ENCODE measurements at places on chromosomes 2 and 18.

- DNase-seq: no peak
Measured at GRCh38 chr2:168583064-168583709, 127.1 kb downstream of the CERS6 start.

DNA sequence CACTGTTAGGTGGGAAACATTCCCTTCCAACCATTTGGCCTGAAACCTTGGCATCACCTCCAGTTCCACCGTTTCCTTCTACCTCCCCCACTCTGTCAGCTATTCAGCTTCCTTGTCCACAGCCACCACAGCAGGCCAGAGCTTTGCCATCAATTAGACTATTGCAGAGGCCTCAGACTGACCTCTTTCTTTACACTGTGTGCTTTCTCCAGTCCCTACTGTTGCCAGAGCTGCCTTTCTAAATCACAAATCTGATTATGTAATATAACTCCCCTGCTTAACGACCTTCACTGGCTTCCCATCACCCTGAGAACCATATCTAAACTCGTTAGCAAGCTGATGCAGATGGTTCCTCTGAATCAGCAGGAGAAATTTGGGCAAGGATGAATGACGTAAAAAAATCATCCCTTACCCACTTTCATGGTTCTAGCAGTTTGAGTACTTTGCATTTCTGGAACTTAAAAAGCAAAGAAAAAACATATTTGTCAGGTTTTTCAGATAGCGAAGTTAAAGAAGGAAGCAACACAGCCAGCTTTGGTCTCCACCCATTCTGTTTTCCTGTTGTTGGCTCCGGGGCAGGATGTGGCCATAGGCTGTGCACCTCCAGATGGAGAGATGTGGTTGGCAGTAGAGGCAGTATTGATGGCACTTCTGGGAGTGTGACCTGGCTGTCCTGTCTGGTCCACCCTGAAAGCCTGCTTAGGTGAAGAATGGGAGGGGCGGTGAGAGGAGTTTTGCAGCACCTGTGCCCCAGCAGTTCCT is 422.1 kb downstream of the PARD3B start:
- peak; percentile 90 for DNase-seq

DNA sequence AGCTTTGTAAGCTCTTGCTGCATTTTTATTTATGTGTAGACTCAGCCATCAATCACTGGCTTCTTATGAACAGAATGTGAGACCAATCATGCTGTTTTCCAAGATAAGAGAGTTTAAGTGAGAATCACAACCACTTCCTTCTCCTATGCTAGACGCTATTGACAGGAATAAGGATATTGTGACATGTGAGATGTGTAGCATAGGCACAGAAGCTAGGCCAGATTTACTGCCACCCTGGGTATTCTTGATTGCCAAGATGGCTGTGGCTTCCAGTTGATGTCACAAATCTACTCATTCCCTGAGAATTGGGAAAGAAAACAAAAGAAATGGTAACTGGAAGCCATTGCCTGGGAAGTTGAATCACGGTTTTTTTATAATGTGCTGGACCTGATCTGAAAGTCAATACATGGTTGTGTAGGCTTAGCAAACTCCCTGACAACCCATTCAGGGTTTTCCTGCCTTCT is 49.9 kb downstream of the RAB27B start:
- no peak for DNase-seq

GRCh38 chr18:23228102-23229061 is 93.1 kb downstream of the CABLES1 start:
- DNase-seq: peak; percentile 84

DNA sequence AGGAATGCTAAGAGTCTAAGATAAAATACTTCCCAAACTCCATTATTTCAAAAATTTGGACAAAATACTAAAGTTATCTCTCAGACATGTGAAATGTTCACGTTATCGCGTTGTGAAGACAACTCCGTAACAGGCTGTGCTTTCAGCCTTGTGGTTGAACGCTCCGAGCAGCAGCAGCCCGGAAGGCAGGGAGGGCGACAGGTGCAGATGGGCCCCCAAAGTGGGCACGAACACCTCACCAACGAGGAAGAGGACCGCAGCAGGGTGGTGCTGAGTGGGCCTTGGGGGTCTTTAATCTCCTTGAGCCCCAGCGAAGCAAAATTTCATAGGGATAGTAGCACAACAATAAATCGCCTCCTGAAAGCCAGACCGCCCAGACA is 1.0 kb upstream of the FAM110C start:
- DNase-seq: no peak

DNA sequence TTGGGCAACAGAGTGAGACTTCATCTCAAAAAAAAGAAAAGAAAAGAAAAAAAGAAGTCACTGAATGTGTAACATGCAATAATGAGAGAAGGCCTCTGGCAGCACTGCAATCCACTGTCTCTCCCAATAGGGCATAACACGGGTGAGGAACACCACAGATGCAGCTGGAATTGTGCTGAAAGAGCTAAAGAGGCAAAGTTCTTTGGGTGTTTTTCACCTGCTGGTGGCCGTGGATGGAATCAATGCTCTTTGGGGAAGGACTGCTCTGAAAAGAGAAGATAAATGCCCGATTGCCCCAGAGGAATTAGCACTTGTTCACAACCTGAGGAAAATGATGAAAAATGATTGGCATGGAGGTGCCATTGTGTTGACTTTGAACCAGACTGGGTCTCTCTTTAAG is 31.0 kb upstream of the CYBRD1 start:
- no peak for DNase-seq

DNA sequence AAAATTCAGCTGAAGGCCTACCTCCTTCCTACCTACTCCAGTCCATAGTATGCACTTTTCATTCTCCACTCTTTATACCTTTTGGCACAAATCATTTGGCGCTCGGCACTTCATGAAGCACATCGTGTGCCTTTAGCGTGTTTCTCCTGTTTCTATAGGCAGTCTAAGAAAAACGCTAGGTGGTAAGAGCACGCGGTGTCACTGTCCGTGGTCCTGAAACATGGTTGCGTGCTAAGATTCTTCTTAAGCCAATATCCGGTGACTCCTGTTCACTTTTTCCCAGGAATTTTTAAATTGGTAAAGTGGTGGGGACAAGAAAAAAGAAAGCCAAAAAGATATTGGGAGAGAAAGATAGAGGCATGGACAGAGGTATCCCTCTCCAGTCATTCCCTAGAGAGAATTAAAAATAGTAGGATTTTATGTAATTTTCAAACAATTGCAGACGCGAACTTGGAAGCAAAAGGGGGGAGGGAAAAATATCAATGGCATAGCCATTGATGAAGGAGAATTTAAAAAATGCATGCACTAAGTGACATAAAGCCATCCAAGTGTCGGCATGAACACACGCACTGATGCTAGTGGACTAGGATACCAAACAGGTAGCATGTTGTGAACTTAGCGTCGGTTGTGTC is 1.4 kb upstream of the CTNNA2 start:
- no peak for DNase-seq

- DNase-seq: peak; percentile 50
Measured at GRCh38 chr2:144162652-144163051, 357.3 kb downstream of the ZEB2 start.

DNA sequence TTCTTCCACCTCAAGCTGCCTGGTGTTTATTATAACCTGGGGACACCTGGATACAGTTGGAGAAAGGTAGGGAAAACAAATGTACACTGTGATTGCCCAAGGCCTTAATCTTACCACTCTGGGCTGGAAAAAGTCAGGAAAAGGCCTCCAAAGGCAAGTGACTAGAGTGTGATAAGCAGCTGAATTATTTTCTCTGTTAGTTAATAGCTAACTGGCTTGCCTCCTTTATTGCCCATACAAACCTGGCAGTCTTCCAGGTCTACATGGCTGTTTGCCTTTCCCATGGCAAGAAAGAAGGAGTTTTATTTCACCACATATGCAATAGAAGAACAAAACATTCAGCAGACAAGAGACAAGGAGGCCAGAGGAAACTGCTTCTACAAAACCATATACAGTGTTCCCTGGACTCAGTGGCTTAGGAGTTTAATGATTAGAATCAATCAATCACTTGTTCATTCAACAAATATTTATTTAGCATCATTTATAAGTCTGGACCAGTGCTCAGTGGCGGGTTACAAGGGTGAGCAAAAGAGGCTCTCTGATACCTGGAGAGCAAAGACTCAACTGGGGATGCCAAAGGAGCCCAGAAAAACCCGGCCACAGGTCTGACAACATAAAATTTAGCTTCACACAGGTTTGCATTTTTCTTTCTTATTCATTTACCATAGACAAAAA is 27.5 kb upstream of the SUCLG1 start:
- DNase-seq: no peak

DNA sequence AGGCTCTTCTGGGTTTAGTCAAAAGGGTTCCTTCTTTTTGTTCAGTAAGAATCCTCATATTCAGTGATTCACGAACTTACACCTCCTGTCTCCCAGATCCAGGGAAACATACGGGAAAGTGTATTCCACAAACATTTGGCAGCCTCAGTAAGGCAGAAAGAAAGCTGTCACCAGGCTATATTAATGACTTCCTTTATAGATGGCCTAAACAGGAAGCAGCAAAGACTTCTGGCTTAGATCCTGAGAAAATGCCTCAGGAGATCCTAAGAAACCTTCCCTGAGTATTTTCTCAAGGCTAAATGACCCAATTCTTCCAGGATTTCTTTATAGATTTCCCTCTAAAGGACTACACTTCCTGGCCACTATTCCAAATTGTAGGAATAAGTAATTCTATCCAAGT is 1995.5 kb upstream of the CELF4 start:
- DNase-seq: no peak

DNA sequence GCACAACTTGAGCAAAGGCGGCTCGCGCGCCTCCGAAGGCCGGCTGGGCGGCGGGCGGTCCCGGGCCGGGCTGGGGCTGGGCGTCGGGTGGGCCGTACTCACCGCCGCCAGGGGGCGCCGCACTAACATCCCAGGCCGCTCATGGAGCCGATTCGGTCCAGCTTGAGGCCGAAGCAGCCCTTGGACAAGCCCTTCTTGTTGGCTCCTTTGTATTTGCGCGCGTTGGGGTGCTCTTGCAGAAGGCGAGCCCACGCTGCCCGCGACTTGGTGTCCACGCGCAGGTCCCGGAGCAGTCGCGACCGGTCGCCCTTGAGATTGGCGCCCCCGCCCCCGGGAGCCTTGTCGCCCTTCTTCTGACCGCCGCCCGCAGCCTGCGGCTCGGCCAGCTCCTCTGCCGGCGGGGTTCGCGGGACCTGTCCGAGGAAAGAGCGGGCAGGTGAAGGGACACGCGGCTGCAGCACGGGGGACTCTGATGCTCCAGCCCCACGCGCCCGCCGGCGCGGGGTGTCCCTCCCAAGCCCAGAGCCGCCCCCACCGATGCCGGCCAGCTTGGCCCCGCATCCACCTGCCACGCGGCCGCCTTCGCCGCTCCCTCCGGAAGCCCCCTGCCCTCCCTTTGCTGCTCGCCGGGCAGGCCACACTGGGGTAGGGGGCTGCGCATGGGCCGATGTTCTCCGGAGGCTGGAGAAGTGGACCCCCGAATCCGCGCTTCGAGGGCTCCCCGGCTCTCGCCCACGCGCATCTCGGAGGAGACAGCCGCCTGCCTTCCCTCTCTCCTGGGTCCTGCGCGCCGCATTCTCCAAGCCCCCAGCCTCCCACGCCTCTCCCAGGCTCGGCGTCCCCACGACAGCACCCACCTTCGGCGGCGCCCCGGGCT is 655 bp downstream of the NPPC start:
- DNase-seq: peak; percentile 56

DNA sequence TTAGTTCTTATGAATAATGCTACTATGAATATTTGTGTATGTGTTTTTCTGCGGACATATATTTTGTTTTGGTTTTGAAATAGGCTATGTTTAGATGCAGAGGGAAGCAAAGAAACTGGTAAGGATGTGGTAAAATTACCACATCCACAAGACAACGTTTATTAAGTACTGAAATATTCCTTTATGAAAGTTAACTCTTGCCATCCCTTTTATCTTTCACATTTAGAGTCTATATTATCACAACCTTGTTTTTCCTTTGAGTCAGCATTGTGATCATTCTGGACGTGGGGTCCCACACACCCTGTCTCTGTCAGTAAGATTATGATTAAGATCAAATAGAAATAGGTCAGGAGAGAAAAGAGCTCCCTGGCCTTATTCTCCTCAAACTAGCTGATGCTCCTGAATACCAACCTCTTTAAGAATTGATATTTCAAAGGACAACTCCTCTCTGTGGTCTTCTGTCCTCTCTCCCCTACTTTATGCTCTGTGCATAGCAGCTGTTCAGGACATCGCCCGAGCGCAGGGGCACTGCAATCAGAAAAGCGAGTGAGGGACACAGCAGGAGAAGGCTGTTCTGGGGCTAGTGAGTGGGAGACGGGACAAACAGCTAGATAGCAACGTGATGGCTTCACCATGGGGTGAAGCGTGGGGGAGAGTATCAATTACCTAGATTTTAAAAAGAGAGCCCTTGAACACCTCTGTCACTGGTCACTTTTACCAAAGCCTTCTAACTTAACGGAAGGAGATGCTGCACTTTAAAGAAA is 12.2 kb downstream of the METAP1D start:
- peak; percentile 70 for DNase-seq

GRCh38 chr2:128770143-128771085 is 451.7 kb upstream of the HS6ST1 start:
- no peak for DNase-seq

DNA sequence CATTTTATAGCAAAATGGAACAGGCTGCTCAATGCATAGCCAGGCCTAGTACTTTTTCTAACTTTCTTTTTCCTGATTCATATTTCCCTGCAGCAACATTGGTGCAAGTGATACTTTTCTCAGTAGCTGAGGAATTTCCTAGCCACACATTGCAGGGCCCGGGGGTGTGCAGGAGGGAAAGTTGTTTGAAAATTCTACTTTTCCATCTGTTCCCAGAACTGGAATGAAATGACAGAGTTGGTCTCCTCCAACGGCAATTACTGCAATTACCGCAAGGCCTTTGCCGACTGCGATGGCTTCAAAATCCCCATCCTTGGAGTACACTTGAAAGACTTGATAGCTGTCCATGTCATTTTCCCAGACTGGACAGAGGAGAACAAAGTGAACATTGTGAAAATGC is 50.5 kb downstream of the RASGRP3 start:
- no peak for DNase-seq

GRCh38 chr2:116510117-116510671 is 1304.3 kb upstream of the DDX18 start:
- DNase-seq: no peak

DNA sequence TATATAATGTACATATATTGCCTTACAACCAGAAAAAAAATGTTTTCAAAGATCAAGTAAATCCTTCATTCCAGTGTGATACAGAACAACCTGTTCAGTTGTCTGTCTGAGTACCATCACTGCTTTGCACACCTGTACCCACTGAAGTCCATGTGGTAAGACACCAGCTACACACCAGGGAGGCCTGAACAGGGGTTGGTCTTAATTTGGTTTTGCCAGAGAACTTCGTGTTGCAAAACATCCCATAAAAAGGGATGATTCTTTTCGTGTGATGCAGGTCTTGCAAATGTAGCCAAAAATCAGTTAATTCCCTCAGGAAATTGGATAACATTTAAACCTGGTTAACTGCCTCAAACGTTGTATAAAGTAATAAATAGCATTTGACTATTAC is 73.7 kb upstream of the SLC1A4 start:
- DNase-seq: no peak
